ENCODE measurements at places on chromosomes 7 and 10.

DNA sequence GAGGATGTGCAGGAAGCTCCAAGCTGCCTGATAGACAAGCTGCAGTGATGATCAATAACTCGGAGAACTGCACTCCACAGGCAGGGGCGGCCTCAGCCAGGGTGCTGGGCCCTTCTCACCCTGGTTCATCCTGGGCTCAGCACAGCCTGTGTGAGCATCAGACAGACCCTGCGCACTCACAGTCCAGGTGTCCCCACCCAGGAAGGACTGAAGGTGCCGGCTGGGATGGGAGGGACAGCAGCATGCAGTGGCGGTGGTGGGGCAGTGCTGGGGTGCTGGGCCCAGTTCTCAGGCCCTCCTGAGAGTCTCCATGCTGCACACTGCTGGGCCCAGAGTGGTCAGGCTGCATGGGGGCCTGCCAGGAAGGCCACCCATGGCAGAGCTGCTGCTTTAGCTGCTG is 74.1 kb downstream of the ITIH5 start:
- DNase-seq, result no peak

DNA sequence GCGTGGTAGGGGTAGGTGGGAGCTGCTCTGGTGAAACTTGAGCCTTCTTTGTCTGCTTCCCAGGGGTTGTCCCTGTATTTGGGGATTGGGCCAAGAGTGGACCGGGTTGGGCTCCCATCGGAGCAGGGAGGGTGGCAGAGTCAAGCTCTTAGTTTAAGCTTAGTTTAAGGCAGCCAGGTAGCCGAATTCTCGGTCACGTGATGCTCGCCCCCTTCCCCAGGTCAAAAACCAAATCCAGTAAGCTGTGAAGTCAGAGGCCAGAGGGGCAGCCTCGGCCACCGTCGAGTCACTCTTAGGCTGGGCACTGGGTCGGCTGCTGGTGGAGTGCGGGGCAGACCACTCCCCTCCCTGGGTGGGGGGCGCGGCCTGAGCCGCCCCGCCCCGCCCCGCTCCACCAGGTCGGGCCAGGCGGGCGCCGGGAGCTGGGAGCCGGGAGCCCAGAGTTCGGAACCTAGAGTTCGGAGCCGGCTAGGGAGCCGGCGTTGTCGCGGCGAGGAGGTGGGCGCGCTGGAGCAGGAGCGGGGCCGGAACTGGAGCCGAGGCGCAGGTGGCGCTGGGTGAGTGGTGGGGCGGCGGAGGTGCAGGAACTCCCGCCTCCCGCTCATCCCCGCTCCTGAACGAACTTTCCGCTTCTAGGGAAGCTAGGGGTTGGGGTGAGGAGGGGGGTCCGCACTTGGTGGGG is 2.8 kb upstream of the LZTS2 start:
- DNase-seq, result peak; percentile 29

DNA sequence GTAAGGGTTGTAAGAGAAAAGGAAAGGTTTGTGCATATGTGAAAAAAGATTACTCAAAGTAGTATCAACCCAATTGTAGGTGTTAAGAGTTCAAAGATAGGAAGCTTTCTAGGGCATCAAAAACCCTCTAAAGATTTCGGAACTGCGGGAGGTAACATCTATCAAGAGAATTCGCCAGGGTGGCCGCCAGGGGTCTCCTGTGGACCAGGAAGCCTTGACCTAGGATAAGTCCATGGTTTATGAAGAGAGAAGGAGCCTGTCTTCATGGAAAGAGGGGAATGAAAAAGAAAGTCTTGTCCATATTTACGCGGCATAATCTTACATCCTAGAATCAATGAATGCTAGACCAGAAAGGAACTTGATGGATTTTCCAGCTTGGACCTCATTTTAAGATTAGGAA is 140.7 kb upstream of the CALCR start:
- peak; percentile 48 for DNase-seq

GRCh38 chr10:111856631-111857030 is 326.9 kb downstream of the GPAM start:
- DNase-seq, result no peak

DNA sequence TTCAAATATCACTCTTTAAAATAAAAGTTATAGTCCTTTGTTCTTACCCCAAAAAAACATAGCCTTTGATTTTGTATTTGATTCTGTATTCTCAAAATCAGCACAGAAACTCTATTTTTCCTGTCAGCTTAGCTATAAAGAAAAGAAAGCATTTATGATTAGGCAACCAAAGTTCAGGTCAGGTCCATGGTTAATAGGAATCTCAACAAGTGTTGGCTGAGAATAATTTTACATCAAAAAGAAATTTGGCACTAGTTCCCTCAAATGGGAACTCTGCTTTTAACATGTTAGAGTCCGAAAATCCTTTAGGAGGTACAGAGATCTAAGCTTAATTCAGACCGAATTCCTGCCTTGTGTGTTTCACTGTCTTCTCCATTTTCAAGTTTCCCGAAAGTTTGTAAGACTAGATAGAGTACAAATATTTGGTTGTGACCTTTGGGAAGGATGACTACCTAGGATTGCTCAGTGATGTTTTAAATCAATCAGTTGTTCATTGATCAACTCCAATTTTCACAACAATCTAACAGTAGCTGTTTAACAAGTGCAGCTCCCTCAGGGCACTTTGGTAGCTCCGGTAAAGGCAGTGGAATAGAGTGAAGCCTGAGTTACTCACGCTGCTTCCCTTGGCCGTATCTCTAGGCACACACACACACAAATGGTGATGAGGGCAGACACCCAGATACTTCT is 8.8 kb upstream of the ENO4 start:
- no peak for DNase-seq

DNA sequence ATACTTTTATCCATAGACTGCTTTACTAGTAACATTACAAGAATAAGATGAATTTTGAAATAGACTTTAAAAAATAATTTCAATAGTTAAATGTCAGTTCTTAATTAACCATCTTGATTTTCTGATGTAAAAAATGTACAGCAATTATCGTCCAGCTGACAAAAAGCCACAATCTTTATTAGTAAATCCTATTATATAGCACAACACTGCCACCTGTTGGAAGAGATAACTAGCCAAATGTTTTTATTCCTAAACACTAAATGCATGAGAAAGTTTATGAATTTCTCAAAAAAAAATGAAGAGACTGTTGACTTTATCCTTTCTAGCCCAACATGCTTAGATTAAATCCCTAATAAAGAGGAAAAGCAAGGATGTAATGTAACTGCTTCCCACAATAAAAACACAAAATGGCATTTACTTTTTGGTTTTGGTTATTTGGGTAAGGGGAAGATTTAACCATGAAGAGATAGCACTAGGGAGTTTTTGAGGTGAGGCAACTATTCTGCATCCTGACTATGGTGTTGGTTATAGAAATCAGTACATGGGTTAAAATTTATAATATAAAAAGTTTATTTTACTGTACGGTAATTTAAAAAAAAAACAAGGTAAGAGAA is 8.0 kb downstream of the COA1 start:
- peak; percentile 53 for DNase-seq

DNA sequence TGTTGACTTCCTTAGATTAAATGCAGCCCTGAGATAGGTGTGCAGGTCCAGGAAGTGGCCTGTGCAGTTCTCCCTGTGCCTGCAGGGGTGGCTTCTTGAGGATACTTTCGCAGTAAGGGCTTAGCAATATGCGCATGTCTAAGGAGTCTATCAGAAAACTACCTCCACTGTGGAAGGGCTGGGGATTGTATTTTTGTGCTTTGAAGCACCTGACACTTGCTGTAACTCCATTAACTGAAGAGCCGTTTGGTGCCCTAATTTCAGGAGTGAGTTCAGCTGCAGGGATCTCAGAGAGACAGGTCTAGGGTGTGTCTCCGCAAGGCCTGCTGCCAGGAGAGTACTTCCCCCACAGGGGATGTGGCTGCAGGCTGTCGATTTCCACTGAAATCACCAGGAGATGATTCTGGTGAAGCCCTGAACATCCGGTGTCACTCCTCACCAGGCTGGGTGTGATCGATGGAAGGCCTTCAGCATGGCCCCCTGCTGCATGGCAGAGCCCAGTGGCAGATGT is 35.5 kb downstream of the IKZF1 start:
- DNase-seq, result no peak

- DNase-seq, result peak; percentile 84
Observed at GRCh38 chr7:7221599-7222038, 39.3 kb downstream of the C1GALT1 start.

DNA sequence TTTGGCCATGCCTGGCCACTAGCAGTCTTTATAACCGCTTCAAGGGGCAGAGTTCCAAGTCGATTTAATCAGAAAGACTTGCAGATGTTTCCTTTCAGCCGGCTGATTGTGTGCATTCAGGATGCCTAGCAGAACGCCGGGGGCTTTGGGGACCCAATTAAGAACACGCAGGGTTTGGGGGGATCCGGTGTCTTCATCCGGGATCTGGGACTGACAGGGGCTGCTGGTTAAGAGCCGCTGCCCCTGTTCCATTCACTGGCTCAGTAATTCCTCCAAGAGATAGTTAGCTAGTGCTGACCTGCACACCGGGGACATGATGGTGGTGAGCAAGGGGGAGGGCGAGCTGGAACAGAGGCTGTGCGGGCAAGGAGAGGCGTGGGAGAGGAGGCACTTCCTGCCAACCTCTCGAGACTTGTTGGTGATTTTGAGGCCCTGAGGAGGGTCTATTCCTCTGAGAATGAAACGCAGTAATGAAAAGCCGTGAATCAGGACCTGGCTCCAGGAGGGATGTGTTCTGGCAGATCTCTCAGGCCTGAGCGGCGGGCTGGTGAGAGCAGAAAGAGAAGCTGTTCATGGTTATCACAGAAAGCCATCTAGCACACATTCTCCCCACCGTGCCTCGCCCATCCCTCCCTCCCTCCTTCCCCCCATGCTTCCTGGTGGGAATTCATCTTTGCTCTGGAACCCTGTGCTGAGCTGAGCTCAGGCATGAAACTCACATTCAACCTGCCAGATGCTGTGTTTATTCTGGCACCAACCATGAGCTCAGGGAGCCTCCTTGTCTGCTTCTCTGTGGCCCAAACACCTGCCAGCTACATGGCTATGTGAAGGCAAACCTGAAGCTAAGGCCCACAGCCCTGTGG is 152.0 kb downstream of the CCDC3 start:
- DNase-seq, result no peak

GRCh38 chr10:20181434-20181833 is 365.2 kb downstream of the PLXDC2 start:
- no peak for DNase-seq

GRCh38 chr10:64097391-64098122 is 576.4 kb downstream of the REEP3 start:
- DNase-seq, result no peak

- DNase-seq, result no peak
Observed at GRCh38 chr10:8504499-8504898, 450.0 kb downstream of the GATA3 start.

DNA sequence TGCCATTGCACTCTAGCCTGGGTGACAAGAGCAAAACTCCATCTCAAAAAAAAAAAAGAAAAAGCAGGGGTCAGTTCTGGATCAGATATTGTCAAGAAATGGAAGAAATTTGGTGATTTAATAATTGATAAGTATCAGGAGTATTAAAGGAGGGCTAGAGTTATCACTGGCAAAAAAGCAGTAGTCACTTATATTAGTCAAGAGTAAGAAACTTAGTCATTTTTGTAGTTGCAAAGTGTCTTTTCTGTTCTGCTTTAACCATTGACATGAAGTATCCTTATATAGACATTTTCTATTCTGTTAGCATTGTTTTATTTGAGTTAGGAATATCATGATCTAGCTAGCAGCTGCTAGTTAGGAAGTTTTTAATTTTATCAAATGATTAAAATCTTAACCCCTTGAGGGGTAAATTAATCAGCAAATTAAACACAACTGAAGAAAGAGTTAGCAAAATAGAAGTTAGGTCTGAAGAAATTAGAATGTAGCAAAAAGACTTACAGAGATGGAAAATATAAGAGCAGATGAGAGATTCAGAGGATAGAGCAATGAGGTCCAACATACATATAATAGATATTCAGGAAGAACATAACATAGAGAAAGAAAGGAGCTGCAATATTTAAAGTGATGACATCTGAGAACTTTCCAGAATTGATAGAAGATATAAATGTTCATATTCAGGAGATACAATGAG is 7.3 kb upstream of the CCDC6 start:
- DNase-seq, result no peak

DNA sequence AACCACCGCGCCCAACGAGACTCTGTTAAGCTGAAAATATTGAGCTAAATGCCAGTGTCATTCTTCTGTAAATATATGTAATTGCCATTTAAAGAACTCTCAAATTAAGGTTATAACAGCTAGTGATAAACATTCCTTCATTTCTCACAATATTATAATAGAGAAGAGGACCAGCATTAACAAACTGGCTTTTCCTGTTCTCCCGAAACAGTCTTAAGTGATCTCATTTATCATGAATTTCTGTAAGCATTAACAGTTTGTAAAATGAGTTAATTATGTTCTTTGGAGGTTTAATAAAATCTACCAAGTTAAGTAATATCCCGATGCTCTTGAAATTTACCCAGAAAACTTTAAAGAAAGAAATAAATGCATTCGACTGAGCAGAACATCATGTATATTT is 352.8 kb downstream of the KCNMA1 start:
- DNase-seq, result no peak

GRCh38 chr7:156178857-156179256 is 366.6 kb upstream of the SHH start:
- DNase-seq, result no peak

DNA sequence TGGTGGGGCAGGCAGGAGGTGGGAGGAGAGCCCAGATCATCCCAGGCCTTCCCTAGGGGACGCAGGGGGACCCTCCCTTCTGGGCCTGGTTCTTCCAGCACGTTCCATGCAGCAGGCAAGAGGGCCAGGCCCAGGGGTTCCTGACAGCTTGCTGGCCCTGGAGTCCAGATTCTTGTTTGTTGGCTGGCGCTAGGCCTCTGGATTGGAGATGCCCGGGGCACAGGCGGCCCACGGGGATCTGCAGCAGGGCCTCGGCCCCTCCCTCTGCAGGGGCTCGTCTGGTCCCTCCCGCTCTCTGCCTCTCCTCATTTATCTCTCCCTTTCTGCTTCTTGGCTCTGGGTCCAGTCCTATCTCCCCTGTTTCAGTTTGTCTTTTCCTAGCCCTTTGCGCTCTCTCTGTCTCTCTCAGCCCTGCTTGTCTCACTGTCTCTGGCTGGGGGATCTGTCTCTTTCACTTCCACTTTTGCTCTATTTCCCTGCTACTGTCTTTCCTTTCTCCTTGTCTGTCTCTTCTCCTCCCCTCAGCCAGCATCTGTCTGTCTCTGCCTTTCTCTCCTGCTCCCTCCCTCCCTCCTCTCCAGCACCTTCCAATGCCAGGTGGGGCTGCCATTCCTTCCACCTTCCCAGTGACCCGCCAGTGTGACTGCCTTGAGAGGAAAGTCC is 1.1 kb upstream of the AQP1 start:
- DNase-seq, result no peak

DNA sequence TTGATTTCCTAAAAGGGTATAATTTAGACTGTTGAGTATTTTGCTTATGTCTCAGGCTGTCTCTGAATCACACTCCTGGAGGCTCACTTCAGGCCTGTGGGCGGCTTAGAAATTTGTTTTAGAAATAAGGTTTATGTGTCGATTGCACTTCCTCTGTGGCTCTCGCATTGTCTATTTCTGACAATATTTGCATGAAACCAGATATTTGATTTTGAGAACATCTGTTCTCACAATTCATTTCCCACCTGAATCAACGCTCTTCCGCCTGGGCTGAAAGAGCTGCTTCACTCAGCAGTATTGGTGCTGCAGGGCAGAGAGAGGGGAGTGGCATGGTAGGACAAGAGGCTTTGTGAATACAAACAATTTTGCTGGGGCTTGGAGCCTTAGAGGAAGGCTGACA is 262.0 kb downstream of the ADRA2A start:
- no peak for DNase-seq

GRCh38 chr7:106729720-106730385 is 68.9 kb upstream of the CCDC71L start:
- DNase-seq, result no peak
